HFFc6 (cell line): ENCODE measurements at places on chromosomes 3 and 15. TPM values are rescaled to one million over a fixed set of nuclear protein-coding genes. Genes with fewer than 3 reads are reported as not detected.

DNA sequence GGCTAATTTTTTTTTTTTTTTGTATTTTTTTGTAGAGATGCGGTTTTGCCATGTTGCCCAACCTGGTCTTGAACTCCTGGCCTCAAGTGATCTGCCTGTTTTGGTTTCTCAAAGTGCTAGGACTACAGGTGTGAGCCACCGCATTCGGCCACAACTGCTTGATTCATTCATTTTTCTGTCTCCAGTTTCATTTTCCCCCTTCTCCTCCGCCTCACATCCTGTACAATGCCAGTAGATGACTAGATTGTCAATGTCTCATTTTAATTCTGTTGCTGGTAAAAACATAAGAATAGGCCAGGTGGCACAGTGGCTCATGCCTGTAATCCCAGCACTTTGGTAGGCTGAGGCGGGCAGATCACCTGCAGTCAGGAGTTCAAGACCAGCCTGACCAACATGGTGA, 12.0 kb upstream of the ZNF592 start:
- no peak for DNase-seq

GRCh38 chr3:77078279-77078678, 38.4 kb downstream of the ROBO2 start:
- DNase-seq: no peak

DNA sequence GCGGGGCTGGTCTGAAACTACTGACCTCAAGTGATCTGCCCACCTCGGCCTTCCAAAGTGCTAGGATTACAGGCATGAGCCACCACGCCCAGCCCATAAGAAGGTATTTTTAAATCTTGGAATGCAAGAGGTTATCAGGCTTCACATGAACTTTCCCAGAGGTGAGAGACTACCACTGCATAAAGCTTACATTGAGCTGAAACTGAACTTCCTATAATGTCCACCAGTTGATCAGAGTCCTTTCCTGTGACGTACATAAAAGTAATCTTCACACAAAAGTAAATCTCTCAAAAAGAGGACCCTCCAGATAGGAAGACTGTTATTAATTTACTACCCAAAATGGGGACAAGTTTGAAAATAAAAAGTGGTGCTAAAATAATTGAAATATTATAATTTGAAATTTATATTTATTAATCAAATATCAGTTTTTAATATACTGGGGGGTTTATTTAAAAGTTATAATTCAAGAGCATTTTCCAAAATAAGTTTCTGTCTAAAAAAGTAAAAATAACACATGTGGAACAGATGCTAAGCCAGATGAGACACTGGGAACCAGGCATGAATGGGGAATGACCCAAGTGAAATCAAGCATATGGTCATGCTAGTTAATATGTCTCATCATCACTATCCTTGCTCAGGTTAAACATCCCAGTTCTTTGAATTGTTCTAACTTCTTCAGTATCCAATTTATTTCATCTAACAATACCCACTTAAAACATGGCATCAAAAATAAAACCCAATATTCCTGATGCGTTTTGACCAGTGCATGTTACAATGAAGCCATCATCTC, 269.9 kb upstream of the UBE2E2 start:
- DNase-seq: no peak

DNA sequence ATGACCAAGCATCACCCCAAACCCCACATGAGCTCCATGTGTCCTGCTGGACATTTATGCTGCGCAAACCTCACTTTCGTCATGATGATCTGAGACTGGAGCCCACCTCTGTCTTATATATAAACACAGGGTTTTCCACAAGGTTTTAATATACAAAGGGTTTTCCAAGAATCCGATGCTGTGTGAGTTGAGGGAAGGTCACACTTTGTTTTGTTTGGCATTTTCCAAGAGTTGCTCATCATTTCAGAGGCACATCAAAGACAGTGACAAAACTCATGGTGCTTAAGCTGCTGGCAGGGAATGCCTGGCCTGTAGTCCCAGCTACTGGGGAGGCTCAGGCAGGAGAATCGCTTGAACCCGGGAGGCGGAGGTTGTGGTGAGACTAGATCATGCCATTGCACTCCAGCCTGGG, 20.0 kb downstream of the EFCC1 start:
- DNase-seq: peak; percentile 21

- no peak for DNase-seq
Measured at GRCh38 chr3:194487289-194488054, 670 bp upstream of the ATP13A3 start.

DNA sequence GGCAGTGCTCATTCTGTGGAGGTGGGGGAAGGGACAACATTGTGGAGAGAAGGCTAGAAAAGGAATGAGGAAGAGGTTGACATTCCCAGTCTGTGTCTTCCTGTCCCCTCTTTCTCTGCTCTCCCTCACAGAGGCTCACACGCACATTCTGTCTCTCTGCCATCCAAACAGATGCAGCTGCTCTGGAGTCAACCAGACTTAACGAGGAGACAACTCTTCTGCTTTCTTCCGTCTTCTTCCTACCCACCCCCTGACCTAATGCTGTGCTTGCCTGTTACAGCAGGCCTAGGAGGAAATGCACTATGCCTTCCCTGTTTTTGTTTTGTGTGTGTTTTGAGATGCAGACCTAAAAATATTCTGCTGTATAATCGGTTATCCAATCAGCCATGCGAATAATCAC, 121.9 kb downstream of the CACNA1D start:
- DNase-seq: no peak

DNA sequence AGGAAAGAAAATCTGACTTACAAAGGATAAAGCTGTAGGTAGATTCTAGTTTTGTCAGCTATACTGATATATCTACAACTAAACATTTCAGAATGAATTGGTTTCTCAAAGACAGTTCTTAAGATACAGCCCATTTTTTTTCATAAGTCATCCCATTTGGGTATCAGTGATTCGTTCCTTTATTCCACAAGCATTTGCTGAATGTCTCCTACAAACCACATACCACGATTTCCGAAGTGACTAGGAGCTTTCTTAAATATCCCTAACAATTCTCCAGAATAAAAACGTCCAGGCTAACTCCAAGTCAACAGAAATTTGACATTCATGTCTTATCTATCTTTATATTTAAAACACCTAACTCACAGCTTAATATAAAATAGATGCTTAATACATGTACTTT, 59.8 kb downstream of the TP53BP1 start:
- peak; percentile 6 for DNase-seq

DNA sequence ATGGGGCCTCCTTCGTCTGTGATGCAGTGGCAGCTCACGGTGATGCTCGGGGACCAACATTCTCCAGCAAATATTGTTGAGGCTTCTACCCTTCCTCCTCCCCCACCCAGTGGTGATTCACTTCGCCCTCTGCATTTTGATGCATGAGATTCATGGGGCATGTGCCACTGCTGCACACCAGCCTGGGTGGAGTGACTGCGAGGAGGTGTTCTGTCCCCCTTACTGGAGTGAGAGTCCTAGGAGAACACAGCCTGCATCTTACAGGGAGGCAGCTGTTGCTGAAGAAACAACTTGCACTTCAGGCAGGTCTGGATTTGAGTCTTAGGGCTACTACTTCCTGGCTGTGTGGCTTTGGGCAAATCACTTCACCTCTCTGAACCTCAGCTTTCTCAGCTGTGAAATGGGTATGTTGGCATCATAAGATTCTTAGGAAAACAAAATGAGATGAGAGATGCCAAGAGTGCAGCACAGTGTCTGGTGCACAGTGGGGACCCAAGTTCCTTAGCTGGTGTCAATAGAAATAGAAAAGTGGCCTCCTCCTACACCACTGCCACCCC, 10.2 kb upstream of the SKOR1 start:
- no peak for DNase-seq

DNA sequence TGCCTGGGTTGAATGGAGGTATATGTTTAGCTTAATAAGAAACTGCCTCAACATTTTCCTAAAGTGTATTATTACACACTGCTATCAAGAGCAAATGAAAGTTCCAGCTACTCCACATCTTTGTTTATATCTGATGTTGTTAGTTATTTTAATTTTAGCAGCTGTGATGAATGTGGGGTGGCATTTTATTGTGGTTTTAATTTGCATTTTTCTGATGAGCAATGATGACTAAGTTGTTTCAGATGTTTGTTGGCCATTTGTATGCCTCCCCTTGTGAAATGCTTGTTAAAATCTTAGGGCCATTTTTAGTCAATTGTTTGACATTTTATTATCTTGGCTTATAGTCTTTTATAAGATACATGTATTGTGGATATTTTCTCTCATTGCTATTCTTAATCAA, 260.4 kb upstream of the SLCO3A1 start:
- peak; percentile 4 for DNase-seq

- no peak for DNase-seq
Measured at GRCh38 chr3:136387031-136387430, 136.9 kb downstream of the PCCB start.

DNA sequence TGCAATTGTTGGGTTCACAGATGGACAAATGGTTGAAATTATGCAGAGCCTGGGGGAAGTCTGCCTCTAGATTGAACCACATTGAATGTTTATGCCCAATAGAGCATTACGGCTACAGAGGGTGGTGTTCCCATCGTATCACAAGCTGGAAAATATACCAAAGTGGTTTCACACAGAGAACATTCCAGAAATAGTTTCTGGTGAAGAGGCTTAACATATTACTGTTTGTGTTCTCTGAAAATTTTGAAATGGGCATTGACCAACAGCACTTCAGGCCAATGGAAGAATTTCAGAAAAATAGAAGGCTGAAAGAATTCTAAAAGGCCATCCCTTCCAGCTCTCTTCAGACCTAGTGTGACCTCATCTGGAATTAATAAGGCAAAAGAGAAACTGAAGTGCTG, 203.9 kb downstream of the NEK10 start:
- DNase-seq: peak; percentile 85

DNA sequence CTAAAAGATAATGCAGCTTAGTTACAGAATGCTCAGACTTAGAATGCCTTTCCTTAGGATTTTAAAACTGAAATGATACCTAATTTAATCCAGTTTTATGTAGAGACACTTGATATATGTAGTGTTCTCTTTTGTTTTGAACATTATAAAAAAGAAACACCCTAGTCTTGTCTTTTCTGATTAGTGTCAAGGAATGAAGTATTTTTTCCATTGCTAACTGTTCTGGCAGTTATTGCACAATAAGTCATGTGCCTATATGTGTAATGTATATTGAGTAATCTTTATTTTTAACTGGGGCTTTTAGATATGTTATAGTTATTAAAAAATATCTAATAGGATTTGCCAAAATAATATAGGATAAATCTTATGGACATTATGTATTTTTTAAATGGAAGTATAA, 4.5 kb downstream of the ARL8B start:
- DNase-seq: peak; percentile 13

GRCh38 chr3:27888562-27888961, 166.4 kb upstream of the EOMES start:
- DNase-seq: no peak

DNA sequence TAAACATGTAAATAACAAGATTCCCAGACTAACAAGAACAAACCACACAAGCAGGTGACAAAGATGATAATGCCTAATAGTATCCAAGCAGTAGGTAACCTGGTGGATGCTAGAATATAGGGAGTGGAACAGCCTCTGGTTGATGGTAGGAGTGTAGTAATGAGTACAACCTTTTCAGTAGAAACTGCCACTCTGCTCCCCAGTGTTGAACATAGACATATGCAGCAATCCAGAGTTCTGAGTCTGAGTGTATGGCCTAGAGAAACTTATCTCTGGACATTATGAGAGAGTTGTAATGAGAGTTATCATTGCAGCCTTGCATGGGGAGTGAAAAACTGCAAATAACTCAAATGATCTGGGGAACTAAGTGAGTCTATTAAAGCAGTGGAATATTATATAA, 76.1 kb upstream of the ACAD9 start:
- no peak for DNase-seq

DNA sequence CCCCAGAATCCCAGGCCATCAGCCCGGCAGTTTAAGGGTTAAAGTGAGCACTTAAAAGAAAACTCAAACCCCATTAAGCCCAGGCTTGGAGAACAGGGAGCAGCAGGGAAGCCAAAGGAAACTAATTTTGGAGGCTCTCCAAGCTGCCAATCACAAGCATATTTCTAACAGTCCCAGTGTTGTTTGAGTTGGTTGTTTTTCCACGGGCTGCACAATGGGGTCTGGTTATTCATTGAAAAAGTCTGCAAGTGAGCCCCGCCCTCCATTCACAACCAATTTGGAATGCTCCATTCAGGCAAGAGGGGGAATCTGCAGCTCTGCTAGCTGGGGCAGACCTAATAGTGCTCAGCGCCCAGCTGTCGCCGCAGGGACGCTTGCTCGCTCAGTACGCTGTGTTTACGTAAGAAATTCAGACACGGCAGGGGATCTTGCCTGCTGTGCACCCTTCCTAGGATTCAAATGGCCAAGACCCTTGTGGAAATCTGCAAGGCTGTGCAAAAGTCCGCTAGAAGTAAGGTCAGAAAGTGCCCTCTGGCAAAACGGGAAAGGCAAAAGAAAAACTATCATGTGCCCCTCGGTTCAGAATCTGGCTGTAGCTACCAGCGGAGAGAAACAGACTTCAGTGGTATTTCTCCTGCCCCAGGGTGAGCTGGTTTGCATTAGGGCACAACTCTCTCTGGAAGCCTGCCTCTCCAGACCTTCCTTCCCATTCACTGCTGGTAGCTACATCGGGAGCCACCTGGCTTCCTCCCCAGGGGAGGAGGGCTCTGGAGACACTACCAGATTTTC, 11.0 kb downstream of the ETV5 start:
- peak; percentile 23 for DNase-seq

DNA sequence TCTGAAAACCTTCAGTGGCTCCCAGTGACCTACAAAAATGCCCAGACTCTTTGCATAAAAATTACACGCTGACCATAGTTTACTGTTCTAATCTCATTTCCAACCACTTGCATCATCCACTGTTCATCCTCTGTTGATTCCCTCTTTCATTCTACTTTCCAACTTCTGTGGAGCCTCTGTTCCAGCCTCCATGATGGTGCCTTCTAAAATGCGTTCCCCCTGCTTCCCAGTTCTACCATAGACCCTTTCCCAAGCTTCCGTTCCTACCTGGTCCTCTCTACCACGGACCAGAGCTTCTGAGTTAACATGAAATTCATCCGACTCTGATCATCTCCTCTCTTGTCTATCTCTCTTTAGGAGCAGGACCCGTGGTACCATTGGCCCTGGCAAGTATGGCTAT, 127.0 kb downstream of the THSD4 start:
- DNase-seq: no peak

DNA sequence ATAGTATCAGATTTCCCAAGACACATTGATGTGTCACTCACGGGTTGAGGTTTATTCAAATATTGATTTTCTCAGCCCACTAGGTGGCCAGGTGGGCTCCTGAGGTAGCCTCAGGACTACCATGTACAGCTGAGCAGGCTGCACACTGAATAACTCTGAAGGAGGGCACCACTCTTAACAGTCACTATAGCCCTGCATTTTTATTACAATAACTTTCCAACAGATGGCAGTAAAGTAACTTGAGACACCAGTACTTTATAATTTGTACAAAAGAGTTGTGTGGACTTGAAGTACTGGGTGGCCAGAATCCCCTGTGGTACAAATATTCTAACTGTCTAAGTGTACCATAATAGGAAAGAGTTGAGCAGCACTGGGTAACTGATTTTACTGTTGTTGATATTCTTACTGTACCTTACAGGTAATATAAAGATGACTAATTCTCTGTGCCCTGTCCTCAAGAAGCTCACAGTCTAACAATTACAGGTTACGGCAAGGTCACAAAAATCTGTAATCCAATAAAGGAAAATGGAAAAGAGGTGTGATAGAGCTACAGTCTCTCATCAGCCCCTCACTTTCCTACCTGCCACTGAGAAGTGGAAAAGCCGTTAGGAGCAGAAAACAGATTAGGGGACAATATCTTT, 76.0 kb downstream of the ETFA start:
- DNase-seq: peak; percentile 70

Gene NUP210
- total RNA-seq: 0.45 to 3.2 TPM (median 0.46 TPM) in 3 replicates

Gene CHRM5
- total RNA-seq: not detected in 3 replicates

Gene CCR5
- total RNA-seq: not detected in 3 replicates

Gene CD80
- total RNA-seq: not detected in 3 replicates
